ENCODE measurements at places on chromosomes 2 and 18.

GRCh38 chr2:111220962-111221361 is 100.2 kb downstream of the BCL2L11 start:
- no peak for DNase-seq

GRCh38 chr18:31595121-31595771 is 3.6 kb downstream of the TTR start:
- DNase-seq = no peak

GRCh38 chr2:73285159-73285739 is 971 bp upstream of the FBXO41 start:
- no peak for DNase-seq

GRCh38 chr2:177708106-177708505 is 315.5 kb downstream of the AGPS start:
- no peak for DNase-seq

DNA sequence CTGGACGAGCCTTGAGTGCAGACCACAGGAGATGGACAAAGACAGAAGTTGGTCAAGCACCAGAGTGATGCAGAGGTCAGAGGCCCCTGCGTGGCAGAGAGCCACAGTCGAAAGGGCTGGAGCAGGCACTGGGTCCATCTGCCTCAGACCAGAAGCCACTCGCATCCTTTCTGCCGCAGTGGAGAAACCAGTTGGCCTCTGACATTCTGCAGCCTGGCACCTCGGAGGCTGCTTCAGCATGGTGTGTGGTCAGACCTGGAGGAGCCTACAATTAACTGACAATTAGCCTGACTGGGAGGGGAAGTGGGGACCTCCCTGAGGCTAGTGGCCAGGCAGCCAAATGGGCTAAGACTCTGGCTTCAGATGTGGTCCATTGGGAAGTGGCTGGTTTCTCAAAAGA is 111.1 kb downstream of the SGPP2 start:
- DNase-seq = no peak

GRCh38 chr2:128577141-128577930 is 258.7 kb upstream of the HS6ST1 start:
- DNase-seq = no peak

DNA sequence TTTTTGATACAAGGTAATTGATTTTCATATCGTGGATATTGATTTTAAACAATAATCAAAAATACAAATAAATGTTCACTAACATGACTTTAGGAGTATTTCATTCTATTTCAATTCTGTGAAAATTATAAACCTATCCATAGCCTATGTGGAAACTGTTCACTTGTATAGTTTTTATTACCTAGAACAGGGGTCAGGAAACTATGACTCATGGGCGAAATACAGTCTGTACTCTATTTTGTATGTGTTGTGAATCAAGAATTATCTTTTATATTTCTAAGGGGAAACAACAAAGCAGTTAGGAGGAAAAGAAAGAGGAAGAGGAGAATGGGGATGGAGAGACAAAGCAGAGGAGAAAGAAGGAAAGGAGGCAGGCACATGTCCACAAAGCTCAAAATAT is 181.7 kb upstream of the VRK2 start:
- no peak for DNase-seq

DNA sequence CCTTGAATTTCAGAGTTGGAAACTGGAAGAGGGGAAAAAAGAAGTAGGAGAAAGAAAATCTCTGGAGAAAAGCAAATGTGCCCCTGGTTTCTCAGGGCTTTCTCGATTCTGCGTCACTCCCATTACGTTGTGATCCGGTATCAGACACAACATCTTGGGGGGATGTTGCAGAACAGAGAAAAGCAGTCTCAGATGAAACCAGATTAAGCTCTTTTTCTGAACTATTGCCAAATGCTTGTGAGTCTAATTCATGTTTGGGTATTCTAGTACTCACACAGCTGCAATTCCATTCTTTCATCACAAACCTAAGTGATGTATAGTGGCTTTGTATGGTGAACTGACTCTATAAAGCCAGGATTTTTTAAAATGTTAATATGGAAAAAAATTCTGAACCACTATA is 233.2 kb downstream of the TCF4 start:
- DNase-seq = no peak

DNA sequence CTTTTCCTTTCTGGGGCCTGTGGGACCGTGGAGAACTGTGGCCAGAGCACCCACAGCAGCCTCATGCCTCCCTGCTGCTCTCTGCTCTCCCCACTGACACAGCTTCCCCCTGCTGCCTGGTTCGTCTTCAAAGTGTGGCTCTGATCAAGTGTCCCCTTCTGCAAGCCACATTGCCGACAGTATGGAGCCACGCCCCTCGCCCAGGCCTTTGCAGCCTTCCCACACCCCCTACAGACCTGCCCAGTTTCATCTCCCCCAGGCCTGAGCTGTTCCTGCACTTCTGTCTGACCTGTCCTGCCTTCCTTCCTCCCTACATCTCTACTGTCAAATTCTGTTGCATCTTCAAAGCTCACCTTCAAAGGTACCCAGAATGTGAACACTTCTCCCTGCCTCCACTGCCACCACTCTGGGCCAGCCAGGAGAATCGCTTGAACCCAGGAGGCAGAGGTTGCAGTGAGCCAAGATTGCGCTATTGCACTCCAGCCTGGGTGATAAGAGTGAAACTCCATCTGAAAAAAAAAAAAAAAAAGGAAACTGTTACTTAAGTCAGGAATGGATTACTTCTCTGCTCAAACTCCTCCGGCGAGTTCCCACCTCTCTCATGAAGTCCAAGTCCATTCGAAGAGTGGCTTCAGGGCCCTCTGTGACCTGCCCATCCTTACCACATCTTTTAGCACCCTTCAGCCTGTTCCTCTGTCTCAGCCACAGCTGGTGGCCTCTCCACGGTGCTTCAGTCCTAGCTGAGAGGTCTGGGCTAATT is 29.0 kb upstream of the CATIP start:
- no peak for DNase-seq

DNA sequence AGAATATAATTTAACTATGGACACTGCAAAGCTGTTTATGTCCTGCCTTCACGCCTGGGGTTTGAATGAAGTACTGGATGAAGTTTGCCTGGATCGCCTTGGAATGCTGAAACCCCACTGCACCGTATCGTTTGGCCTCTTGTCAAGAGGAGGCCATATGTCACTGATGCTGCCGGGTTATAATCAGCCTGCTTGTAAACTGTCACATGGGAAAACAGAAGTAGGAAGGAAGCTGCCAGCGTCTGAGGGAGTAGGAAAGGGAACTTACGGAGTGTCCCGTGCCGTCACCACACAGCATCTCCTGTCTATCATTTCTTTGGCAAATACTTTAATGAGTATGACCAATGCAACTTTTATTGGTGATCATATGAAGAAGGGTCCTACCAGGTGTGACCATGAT is 105.8 kb downstream of the WDR7 start:
- DNase-seq = no peak

DNA sequence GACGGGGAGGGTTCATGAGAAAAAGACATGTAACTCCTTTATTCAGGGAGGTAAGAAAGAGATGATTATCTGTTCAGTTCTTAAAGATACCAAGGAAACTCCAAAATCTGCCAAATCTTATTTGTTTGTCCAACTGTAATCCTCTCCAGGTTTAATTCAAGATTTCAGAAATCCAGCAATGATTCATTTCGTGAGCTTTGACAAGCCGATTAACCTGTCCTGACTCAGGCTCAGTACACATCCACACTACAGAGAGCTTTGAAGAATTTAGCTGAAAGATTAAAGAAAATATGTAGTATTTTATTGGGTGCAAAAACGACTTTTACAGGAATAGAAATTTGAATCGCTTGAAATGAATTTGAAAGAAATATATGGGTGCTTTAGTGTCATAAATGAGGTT is 1.1 kb downstream of the SPAG16 start:
- no peak for DNase-seq

- DNase-seq = no peak
Measured at GRCh38 chr2:240926516-240927389, 20.6 kb downstream of the CROCC2 start.

DNA sequence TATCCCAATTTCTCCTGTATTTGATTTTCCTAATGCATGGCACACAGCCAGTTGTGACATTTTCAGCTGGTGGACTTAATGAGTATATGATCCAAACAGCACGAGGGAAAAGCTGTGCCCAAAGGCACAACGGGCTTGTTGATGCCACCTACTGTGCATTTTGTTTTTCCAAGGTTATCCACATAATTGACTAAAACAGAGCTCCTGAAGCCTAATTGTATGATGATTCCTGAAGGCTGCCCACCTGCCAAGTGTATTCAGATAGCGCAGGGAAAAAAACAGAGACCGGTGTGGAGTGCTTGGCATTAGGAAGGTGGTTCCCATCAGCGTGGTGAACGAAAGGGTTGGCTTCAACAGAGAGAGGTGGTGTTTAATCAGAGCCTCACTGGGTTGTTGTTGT is 14.9 kb downstream of the RBMS1 start:
- DNase-seq = no peak

DNA sequence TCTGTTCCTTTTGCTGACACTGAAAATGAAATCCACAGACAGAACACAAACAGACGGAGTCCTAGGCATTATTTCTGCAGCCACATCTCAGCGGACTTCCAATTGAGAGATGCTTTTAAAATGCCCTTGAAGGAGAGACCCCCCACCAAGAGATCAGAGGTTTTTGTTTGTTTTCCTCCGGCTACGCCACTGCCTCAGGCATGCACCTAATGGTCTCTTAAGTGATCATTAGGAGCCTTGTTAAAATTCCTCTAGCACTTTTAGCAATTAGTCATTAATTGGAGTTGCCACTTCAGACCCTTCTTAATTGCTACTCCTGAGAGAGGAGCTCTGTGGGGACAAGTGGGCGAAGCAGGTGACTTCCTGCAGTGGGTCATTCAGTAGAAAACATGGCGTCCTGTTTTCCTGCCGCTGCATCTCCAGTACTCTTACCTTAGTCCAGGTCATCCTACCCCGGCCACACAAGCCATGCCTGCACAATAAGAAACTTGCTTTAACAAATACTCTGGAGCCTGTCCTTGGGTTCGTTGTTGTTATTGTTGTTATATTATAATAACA is 257.7 kb upstream of the CHAC2 start:
- no peak for DNase-seq

GRCh38 chr2:180944372-180944771 is 36.0 kb upstream of the UBE2E3 start:
- no peak for DNase-seq

DNA sequence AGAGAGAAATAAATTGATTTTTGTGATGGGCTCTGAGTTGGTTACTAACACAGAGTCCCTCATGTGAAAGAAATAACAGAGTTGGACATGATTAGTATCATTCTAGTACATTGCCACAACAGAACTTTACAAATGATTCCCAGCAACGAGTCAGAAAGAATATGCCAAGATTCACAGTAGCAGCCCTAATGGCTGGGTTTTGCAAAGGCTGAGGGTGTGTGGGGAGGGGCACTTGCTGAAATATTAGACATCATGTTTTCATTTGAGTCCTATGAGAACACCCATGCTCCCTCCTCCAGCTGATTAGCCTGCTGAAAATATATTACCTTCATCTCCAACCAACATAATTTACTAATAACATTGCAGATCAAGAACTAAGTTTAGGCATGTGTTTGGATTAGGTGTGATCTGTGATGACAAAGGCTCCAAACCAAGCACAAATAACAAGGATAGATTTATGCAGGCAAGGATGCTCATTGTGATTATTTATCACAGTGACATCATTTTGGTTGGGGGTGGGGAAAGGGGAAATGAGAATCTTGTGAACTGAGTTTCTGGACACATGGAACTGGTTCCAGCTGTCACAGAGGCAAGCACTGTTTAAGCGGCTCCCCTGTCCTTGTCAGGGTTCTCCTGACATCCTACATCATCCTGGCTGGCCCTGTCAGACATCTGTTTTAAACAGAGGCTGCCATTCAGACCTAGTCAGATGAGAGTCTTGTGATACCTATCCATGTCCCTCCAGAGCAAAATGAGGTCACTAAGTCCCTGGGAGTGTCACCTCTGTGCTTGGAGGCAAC is 205.8 kb upstream of the NCKAP5 start:
- DNase-seq = no peak

DNA sequence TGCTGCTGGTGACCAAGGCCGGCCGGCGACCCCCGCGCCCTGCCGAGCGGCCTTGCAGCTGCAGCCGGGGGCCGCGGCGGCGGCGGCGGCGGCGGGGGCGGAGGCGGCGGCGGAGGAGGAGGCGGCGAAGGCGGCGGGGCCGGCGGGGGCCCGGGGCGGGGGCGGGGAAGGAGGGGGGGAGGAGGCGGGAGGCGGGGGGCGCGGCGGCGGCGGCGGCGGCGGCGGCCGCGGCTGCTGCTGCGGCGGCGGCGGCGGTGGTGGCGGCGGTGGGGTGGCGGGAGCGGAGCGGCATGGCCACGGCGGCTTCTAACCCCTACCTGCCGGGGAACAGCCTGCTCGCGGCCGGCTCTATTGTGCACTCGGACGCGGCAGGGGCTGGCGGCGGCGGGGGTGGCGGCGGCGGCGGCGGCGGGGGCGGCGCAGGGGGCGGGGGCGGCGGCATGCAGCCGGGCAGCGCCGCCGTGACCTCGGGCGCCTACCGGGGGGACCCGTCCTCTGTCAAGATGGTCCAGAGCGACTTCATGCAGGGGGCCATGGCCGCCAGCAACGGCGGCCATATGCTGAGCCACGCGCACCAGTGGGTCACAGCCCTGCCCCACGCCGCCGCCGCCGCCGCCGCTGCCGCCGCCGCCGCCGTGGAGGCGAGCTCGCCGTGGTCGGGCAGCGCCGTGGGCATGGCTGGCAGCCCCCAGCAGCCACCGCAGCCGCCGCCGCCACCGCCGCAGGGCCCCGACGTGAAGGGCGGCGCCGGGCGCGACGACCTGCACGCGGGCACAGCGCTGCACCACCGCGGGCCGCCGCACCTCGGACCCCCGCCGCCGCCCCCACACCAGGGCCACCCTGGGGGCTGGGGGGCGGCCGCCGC is 1.5 kb downstream of the POU3F3 start:
- no peak for DNase-seq

DNA sequence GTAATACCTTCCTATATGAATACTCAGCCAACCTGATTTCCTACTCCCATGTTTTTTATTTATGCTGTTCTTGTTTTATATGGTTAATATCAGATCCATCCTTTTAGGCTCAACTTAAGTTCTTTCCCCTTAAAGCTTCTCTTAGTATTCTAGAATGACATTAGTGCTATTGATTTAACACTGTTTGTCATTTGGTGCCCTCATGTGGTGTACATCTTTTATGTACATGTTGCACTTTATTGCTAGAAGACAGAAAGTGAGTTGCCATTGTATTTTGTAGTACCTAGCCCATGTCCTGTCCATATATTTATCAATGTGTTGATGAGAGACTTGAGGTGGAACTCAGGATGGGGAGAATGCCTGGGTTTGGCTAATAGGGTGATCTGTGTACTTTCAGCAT is 2.5 kb downstream of the HTRA2 start:
- DNase-seq = no peak

DNA sequence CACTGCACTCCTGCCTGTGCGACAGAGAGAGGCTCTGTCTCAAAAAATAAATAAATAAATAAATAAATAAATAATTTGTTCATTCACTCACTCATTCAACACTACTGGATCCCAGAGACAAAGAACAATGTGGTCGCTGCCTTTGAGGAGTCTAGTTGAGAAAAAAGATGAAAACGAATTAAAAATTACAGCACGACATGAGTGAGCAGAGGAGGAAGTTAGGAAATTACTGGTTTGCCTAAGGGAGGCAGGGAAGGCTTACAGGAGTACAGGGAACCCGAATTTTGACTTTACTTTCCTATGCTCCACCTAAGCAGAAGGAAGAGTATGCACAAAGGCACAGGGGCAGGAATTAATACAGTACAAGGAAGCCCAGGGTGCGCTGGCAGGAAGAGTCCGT is 4.2 kb upstream of the KCMF1 start:
- DNase-seq = no peak

GRCh38 chr2:26148501-26148900 is 24.4 kb upstream of the GAREM2 start:
- DNase-seq = no peak

GRCh38 chr18:70520867-70521266 is 232.0 kb downstream of the SOCS6 start:
- DNase-seq = no peak
